ENCODE measurements at places on chromosomes 16 and 17.

DNA sequence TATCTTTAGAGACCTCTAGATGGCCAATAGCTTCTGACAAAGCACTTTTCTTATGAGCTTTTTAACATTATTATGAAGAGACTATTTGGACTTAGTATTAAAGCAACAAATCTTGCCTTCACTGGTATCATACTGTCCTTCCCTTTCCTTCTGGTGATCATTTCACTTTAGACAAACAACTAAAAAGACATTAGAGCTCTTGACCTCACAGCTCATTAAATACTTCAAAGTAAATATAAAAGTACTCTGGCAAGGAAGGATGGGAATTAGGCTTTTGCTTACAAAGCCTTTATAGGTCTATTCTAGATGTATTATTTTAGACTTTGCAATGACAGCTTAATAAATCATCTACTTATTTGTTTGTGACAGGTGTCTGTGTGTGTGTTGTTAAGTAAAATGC lies 11.1 kb downstream of the STXBP4 start:
- no peak for DNase-seq

- DNase-seq: no peak
Observed at GRCh38 chr17:57443781-57444180, 187.5 kb downstream of the MSI2 start.

- DNase-seq: peak; percentile 95
Observed at GRCh38 chr17:14150619-14151018, 81.3 kb downstream of the COX10 start.

GRCh38 chr16:84986102-84986501 lies 25.2 kb downstream of the ZDHHC7 start:
- no peak for DNase-seq

- DNase-seq: no peak
Observed at GRCh38 chr17:20009052-20009301, 182 bp upstream of the SPECC1 start.

- no peak for DNase-seq
Observed at GRCh38 chr16:49809062-49809461, 46.9 kb downstream of the ZNF423 start.

GRCh38 chr17:57668332-57668731 lies 76.8 kb downstream of the CCDC182 start:
- no peak for DNase-seq

DNA sequence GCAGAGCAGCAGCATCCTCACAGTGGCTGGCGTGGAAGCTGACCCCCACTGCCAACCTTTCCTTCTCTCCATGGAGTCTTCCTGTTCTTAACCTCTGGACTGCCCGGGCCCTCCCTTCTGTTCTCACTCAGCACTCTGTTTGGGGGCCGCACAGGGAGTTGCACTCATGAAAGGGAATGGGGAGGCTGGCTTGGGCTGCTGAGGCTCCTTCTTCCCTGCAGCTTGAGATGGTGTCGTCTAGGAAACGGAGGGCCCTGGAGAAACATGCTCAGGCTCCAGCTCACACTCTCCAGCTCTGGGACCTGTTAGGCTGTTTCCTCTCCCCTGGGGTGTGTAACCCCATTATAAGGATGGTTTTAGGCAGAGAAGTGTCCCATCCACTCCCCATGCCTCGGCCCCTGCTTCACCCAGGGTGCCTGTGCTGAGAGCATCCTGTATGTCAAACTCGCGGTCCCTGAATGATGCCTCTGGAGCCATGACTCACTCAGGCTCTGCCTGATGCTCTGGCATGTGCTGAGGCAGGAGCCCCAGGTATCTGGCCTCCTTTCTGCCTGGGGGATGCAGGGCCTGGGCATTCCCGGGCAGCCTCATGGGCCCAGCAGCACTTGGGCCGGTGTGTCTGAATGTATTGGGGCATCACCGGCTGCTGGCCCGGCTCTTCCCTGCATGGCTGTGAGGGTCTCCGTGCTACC lies 18.9 kb downstream of the TMEM94 start:
- DNase-seq: no peak

DNA sequence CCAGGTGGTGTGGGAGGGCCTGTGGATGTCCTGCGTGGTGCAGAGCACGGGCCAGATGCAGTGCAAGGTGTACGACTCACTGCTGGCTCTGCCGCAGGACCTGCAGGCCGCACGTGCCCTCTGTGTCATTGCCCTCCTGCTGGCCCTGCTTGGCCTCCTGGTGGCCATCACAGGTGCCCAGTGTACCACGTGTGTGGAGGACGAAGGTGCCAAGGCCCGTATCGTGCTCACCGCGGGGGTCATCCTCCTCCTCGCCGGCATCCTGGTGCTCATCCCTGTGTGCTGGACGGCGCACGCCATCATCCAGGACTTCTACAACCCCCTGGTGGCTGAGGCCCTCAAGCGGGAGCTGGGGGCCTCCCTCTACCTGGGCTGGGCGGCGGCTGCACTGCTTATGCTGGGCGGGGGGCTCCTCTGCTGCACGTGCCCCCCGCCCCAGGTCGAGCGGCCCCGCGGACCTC lies 798 bp downstream of the CLDN9 start:
- no peak for DNase-seq

DNA sequence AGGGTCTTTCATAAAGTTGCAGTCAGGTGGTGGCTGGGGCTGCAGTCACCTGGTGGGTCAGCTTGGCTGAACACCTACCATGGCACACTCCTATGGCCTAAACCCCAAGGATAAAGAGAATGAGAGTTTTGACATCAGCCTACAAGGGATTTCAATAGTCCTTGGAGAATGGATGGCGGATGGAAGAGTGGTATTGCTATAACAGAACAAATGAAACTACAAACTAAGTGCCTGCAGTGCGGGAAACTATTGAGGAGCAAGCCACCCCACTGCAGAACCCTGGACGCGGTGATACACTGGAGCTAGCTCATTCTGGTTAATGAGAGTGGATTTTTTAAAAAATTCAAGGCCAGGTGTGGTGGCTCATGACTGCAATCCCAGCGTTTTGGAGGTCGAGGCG lies 3.0 kb upstream of the PRPSAP2 start:
- no peak for DNase-seq

DNA sequence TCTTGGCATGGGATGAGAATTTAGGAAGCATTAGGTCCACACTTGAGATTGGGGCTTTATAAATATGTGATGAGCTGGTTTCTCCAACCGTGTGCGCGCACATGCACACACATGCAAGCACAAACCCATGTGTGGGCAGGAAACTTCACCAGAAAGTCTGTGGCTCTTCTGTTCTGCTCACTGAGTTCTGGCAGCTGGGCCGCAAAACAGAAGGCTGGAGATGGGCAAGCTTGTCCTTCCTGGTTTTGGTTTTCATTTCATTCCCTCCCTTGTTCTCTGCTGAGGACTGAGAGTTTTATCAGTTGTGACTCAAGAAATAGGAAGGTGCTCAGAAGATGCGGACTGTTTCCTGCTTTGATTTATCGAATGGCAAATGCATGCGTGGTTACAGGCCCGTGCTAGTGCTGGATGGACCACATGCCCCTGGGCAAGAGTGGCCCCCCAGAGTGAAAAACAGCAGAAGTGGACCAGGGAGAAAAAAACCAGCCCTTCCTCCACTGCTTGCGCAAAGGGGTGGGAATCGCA lies 14.1 kb downstream of the MAP3K14 start:
- no peak for DNase-seq

Data from NCI-H1105 treated with DMSO at 0.1 percent for 48 hours (cell line).